ENCODE measurements at places on chromosomes 12 and 14.

GRCh38 chr12:54154681-54155186 is 34.1 kb downstream of the SMUG1 start:
- DNase-seq, result no peak

GRCh38 chr12:130951636-130952035 is 2.1 kb upstream of the ADGRD1 start:
- DNase-seq, result no peak

DNA sequence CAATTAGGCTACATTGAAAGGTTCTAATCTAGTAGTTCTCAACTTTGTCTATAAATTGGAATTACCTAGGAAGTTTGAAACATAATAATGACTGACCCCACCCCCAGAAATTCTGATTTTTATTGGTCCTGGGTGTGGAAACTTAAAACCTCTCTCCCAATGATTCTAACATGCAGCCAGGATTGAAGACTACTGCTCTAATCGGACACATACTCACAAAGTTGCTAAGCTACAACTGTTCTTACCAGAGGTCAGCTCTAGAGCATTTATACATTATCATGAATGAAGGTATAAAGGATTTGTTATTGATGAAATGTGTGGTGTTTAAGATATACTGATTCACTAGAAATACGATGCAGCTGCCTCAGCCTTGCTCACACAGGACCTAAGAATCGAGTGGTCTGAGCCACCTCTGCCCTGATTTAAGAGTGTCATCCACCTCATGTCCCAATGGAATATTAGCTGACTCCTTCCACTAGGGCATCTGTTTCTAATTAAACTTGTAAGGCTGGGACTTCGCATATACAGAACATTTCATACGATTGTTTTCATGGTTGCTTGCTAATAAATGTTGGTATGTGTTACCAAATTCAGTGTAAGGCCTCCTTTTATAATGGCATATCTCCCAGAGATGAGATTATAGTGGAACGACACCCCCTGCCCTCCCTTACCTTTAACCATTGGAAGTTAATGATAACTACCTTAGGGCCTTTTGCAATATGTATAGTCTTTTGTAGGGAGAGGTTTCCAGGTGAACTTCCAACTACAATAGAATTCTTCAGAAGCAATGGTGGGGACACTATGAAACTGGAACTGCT is 410.8 kb upstream of the PDE3A start:
- no peak for DNase-seq

DNA sequence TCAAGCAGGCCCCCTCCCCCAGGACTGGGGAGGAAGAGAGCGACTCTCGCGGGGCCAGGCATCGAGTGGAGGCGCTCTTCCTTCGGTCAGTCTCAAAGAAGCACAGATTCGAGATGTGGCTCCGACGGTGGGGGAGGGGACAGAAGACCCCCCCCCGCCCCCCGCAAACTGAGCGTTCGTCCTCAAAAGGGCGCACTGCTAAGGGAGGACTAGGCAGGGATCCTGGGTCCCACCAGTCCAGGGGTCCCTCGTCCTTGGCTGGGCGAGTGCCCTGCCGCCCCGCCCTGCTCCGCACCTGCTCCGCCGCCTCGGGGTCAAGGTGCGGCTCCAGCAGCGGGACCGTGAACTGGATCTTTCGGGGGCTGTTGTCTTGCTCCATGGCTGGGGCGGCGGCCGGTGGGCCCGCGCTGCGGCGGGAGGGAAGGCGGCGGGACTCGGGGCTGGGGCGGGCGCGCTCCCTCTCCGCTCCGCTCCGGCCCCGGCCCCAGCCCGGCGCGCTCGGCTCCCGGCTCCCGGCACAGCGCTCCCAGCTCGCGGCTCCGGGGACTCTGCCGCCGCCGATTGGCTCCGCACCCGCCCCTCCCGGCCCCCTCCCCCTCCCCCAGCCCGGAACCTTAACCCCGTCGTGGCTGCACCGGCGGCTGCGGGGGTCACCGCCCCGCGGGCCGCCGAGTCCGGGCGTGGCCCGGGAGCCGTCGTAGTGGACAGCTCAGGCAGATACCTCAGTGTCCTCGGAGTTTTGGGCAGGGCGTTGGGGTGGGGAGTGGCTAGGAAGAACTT is at the start of gene PPP1R1A:
Gene PPP1R1A (minus strand): TSS at position 550 of the 780 bp plus-strand sequence. CDS start 171 bp downstream, at position 379.
- DNase-seq, result no peak

- DNase-seq, result peak; percentile 9
Measured at GRCh38 chr12:67222302-67222701, 46.9 kb upstream of the CAND1 start.

GRCh38 chr12:46475972-46476645 is 103.5 kb upstream of the SLC38A2 start:
- no peak for DNase-seq

DNA sequence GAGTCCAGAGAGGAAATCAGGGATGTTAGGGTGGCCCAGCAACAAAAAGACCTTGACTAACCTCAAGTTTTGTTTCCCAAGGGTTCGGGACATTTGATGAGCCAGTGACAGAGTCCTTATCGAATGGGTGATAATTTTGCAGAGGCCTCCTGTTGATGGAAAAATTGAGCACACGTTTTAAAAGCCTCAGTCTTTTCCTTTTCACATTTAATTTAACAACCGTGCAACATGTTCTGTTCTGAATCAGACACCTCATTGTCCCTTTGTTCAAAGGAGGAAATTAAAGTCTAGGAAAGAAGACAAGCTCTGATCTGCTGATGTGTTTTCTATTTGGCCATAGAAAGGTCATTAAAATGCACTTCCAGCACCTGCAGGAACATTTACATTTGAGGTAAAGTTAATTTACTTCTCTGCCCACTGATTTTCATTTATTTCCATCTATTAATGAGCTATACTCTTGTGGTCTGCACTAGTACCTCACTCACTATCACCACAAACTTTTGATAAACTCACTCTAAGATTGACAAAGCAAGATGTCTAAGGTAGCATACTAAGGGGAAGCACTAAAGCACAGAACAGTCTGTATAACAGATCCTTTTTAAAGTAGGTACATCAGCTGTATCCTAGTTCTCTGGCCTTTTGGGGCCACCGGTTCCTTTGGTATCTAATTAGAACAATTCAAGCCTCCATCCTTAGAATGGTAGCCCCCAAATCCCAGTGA is 147.0 kb downstream of the RPAP3 start:
- DNase-seq, result no peak

DNA sequence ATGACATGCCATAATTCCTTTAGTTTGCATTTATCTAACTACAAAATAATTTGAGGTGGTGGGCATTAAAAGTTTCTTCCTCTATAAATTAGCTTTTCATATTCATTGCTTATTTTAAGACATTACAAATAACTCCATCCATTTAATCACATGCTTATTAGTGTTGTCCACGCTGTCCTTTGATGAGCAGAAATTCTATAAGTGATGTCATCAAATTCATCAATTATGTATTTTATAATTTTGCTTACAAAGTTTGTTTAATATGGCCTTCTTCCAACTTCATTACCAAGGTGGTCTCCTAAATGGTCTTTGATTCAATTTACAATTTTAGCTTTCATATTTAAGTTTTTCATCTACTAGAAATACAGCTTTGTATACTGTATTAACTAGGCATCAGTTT is 173.5 kb downstream of the PRKD1 start:
- no peak for DNase-seq

DNA sequence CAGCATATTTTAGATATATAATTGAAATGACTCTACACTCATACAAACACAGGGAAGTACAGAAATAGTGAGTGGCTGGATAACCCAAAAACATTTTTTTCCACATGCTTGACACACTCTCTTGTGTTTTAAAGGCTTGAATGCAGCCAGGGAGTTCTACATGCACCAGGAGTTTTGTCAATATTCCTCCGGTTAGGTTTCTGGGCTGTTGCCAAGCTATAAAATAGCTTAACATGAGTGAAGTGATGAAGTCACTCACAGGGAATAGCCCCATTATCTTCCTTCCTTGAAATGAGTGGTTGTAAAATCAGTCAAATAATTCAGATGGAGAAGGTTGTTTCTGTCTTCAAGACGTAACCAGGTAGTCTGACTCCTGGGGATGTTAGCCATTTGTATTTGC is 582.7 kb downstream of the SLC6A15 start:
- no peak for DNase-seq

DNA sequence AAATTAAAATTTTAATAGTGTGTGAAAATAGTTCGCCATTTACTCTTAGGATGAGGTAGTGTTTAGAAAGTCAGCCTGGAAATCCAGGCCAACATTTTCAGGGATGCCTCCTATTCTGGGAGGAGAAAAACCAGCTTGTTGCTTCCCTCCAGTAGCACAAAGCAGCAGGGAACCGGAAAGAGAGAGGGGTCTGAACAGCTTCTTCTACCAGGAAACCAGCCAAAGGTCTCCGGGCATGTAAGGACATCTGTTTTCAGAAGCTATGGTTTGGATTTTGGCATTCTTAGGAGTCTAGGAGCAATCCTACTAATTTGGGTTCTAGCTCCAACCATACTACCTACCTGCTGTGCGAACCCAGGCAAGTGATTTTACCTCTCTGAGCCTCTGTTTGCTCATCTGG is 85.3 kb downstream of the DPF3 start:
- no peak for DNase-seq

- no peak for DNase-seq
Measured at GRCh38 chr14:90804292-90805083, 11.7 kb downstream of the TTC7B start.

GRCh38 chr12:21757735-21758134 is 16.8 kb downstream of the KCNJ8 start:
- no peak for DNase-seq

GRCh38 chr12:30598889-30599288 is 96.8 kb downstream of the IPO8 start:
- DNase-seq, result no peak

GRCh38 chr12:27177706-27178105 is 66.4 kb upstream of the STK38L start:
- DNase-seq, result no peak

DNA sequence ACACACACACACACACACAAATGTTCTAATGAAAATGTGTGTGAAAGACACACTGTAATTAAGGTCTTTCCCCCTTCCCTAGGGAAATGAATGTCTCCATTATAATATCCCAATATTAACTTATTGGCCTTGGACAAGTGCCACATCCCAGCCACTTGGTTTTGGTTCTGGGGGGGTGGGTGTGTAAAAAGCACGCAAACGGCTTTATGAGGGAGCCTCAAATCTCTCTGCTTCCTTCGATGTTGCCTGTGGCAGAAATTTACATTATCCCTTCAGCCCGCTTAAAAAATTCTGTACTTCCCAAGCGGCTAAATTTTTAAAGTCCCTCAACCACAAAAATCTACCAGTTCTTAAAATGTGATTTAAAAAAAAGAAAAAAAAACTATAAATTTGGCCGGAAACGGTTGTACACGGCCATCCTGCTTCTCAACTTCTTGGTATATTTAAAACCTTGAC is 432 bp downstream of the C14orf93 start:
- DNase-seq, result no peak

DNA sequence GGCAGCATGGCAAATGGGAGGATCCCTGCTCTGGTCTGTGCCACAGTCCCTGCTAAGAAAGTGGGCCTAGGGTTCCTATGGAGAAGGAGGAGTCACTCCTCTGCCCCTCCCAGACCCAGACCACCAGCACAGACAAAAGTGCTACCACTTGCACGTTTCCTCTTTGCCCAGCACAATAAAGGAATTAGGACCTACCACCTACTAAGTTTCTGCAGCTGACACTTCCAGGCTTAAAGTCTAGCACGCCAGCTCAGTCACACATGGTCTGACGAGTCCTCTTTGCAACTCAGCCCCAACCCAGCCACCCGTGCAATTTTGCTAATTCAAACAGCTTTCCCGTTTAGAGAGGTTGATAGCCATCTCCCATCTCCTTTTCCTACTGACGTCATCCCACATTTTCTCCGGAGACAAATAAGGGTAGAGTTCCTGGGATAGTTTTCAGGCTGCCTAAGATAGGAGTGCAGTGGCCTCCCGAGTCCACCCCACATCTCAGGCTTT is 66.2 kb upstream of the PTGR2 start:
- DNase-seq, result no peak

DNA sequence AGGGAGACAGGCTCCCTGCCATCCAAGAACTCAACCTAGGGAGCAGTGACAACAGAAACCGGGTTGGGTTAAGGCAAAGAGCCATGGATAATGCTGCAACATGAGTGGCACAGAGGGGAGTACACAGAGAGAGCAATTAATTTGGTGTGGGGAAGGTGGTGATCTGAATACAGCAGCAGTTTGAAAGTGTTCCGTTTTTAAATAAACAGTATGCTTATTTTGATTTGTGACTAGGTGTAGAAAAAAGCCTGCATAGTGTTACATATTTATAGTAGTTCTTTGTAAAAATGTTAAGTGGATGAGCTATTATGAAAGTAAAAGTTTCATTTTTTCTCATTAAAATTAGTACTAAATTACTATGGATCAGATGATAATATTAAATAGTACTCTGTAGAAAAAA is 8.7 kb downstream of the AKAP5 start:
- no peak for DNase-seq

- DNase-seq, result peak; percentile 84
Measured at GRCh38 chr12:72057330-72057914, 118.8 kb downstream of the TPH2 start.

GRCh38 chr12:132186208-132186856 is 42.1 kb downstream of the NOC4L start:
- no peak for DNase-seq

GRCh38 chr14:44370727-44371126 is 136.4 kb downstream of the FSCB start:
- DNase-seq, result no peak

DNA sequence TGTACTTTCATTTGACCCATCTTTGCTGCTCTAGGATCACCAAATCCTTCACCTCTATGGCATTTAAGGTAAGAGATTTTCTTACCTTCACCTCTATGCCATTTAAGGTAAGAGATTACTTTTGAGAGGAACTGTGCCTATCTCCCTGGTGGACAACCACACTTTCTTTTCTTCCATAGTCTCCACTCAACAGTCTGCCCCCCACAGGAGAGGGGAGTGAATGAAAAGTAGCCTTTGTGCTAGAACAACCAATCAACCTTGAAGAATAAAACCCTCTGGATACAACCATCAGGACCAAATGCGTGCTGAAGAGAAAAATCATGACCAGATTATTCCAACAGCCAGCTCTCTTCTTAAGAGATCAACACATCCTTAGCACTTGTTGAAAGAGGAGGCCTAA is 258.6 kb upstream of the TMPO start:
- DNase-seq, result no peak

DNA sequence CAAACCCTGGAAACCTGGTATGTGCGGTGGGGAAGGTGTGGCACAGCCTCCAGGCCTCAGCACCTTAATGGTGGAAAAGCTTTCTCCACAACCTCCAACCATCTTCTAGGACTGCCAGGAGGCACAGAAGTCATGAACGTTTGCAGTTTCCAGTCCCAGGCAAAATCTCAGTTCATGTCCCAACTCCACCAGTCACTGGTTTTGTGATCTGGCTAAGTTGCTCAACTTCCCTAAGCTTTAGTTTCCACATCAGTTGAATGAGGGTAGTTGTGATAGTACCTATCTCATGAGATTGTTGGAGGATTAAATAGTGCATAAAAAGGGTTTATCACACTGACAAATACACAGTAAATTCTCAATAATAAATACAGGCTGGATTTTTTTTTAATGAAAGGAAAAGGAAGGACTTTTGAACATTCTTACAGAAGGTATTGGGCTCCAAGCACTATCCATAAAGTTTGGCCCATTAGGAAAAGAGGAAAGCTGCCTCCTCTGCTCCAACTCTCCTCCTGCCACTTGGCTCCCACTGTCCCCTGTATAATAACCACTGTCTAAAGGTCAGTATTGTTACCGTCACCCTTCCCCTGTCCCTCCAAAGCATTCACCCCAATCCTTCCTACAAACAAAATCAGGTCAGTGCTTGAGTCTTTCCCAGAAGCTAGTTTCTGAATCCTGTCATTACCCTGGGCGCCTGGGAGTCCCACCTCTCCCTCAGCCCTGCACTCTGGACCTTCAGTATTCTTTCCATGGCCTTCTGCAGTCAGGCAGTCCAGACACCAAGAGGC is 6.3 kb downstream of the PCK2 start:
- no peak for DNase-seq

GRCh38 chr12:109518820-109519665 is 41.6 kb downstream of the UBE3B start:
- peak; percentile 41 for DNase-seq

Measured in NCI-H2081 treated with DMSO at 0.1 percent for 48 hours (cell line).